ENCODE measurements at places on chromosomes 5 and 9.

- no peak for DNase-seq
These were observed 49.7 kb downstream of the PTBP3 start for GRCh38 chr9:112283582-112284253.

- DNase-seq = no peak
These were observed 34.4 kb downstream of the SHC3 start for GRCh38 chr9:89144238-89144637.

DNA sequence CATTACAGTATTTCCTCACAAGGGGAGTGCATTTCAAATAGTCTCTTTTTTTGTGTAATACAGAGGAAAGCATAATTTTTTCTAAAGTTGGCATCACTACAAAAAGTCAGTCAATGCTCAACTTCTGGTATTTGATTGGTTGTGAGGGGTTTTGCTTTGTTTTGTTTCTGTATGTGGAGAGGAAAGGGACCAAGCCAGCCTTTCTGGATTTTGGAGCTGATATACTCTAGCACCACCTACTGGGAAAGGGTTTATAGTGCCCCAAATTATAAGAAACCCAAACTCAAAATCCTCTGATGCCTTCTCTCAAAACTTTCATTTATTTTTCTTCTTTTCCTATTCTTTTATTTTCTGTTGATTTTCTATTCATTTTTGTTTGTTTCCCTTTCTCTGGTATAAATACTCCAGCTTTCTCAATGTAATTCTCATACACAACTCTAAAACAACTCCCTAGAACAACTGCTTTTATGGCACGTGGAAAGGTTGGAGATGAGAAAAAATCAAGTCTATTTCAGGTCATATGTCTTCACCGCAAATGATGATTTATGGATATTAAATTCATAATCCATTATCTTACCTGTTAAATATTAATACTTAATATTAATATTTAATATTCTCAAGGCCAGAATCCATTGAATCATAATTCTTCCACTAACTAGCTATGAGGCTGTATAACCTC lies 69.5 kb upstream of the ANXA1 start:
- peak; percentile 50 for DNase-seq

GRCh38 chr5:10669983-10670382 lies 91.1 kb downstream of the DAP start:
- no peak for DNase-seq

- peak; percentile 61 for DNase-seq
These were observed 184.3 kb downstream of the TSSK1B start for GRCh38 chr5:113250341-113250953.

DNA sequence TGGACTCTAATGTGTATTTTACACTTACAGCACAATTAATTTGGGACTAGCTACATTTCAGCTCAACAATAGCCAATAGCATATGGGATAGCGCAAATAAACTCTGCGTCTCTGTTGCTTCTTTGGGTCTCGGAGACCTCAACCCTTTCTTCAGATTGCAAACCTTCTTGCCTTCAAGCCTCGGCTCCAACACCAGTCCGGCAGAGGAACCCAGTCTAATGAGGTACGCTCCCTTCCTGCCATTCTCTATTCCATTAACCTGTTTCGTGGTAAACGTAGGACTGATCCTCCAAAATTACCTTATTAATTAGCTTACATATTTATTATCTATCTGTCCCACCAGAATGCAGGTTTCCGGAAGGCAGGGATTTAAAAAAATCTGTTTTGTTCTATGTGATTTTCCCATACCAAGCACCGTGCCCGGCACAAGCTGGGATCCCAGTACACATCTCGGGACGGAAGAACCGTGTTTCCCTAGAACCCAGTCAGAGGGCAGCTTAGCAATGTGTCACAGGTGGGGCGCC lies 525 bp upstream of the DAPK1 start:
- no peak for DNase-seq

GRCh38 chr9:88173378-88173999 lies 35.2 kb upstream of the SPATA31C2 start:
- DNase-seq = no peak

DNA sequence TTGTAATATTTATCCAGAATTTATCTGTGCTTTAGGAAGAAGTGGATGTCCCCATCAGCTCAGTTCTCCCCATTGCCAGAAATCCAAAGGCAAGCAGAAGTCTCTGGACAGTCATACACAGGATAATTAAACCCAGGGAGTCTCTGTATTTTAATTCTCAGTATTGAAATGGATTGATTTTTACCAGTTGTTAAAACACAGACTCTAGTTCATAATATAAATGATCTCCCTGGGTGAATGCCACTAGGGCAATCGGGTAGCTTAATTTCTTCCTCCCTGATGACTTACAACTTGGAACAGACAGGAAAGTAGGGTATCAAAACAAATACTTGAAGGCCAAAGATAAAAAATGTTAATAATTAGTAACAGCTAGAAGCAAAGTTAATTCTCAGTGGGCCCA lies 66.5 kb upstream of the DAP start:
- DNase-seq = no peak

DNA sequence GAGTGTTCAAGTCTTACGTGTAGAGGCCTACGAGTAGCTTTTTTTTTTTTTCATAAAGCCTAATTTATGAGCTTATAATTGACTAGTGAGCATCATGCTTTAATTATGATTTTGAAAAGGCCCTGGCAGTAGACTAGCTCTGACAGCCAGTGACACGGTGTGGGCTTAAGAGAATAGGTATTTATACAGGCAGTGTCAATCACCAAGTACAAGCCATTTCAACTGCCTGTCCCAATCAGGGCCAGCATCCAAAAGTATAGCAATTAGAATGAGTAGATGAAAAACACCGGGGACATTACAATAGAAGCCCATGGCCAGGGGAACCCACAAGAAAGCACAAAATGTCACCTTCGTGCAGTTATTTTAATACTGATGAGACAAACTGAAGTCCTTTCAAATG lies 552.8 kb downstream of the CAAP1 start:
- DNase-seq = no peak

DNA sequence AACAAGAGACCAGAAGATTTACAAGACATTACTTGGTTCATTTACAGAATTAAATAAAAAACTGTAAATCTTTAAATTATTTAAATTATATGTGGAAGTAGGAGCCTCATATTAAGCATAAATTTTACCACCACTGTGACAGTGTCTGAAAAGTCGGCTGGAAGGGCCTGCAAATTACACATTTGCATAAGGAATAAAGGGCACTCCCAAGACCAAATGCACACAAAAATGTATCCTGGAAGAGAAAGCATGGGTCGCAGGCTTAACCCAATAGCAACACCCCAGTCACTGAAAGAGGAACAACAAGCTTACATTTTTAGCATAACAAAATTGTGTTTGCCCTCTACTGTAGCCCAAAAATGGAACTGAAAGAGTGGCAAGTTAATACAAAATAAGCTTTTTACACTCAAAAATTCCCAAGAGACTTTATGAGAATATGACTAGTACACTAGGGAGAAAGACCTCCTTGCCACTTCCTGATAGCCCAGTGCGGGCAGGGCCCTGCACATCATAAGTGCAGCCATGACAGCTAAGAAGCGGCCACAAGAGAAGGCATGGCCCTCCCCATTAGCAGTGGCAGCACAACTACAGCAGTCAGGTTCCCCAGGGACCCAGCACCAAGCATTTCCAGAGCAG lies 482.0 kb downstream of the DTWD2 start:
- no peak for DNase-seq

DNA sequence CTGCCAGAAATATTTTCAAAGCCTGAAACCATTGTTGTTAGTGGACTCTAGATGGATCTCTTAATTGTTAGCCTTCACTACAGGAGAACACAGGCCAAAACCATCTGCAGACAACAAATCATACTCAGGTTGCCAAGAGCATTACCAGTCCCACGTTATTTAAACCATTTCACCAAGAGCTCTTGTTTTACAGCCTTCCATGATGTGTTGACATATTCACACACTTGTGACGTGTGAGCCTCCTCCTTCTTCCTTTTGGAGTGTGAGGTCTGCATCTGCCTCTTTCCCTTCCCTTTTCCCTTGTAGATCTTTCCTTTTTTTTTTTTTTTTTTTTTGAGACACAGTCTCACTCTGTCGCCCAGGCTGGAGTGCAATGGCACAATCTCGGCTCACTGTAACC lies 279.0 kb downstream of the AUH start:
- DNase-seq = no peak

- no peak for DNase-seq
These were observed 1194.6 kb upstream of the WWC1 start for GRCh38 chr5:167096816-167097215.

- DNase-seq = no peak
These were observed 3.6 kb upstream of the CCNJL start for GRCh38 chr5:160315968-160316367.

DNA sequence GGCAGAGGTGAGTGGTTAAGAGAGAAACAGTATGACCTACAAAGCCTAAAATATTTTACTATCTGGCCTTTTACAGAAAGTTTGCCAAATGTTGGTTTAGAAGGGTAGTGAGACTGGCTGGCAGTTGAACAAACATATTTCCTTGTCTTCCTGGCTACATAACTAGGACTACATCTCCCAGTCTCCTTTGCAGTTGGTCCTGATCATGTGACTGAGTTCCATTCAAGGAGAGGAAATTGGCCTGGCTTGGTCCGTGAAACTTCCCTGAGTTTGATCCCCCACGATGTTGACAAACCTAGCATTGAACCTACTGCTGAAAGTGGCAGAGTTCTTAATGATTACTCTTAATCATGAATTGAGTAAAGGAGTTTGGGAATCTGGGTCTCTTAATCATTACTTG lies 280.8 kb downstream of the SLIT3 start:
- no peak for DNase-seq

DNA sequence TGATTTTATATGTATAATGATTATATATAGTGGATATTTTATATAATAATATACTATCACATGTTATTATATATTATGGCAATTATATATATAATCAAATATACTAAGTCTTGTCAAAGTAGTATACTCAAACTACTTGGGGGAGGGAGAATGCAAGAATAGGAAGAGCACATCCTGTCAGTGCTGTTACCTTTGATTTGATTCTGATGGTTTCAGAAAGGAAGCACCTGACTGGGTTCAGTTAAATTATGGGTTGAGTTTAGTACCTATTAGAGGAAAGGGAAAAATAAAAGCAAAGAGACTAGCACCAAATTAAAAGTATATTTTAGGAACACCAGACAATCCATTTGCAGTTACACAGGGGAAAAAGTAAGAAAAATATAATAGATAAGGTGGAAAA lies 107.6 kb downstream of the GRIA1 start:
- no peak for DNase-seq

GRCh38 chr5:40955313-40955712 lies 46.0 kb downstream of the C7 start:
- DNase-seq = no peak

DNA sequence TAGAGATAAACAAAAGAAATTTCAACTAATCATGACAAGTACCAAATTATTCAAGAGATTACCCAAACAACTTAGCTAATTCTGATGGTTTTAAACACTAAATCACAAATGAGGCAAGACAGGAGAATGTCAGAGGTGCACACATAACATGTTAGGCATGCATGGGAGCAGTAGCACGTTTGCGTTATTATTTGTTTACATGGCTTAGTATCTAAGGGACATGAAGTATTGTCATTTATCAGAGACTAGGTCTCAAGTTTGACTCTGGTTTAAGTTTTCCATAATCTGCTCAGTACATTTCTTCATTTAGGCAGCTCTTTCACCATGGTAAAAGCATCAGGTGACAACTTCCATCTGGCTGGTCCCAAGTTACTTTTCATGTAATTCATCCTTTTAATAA lies 244.1 kb upstream of the TNC start:
- peak; percentile 36 for DNase-seq

DNA sequence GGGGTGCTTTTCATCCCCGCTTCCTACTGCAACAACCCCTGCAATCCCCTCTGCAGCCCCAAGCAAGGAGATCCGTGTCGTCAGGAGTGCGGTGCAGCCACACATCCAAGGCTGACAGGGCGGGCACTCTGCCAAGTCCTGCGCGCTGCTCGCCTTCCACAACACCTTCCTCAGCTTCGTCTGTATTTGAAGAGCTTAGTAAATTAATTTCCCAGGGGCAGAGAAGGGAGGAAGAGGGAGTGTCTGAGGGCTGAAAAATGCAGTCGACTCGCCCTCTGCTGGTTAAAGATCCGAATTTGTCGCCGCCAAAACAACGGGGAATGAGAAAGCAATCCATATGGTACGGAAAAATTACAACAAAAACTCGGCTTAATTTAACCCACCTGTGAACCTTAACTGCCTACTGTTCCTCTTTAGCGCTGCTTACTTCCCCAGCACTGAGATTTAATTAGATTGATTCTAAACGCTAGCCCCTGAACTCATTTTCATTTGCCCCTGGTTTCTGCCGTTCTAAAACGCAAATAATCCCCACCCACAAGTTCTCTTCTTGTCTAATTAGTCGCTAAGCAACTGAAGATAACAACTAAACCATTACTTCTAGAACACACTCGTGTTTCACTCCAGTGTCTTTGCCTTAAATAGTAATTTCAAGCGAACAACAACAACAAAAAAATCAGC lies 10.9 kb upstream of the PCDHB1 start:
- DNase-seq = peak; percentile 11

DNA sequence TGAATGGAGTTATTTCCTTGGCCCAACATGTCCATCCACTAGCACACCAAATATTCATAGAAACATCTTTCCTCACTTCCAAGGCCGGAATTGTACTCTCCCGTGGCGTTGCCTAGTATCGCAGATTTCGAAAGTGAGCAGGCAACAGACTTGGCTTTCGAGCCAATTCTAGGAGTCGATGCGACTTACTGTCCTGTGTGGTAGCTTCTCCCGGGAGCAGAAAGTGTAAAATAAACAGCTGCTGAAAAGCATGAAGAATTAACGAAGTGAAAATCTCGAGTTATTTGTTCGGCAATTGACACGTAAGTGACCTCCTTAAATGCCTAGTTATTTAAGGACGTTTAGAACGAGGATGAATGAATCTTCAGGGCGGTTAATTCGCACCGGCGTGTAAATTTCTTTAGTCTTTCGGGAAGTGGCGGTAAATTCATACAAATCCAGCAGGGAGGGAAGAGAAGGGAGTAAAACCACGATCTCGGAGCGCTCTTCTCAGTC lies 449 bp upstream of the PCSK5 start:
- DNase-seq = no peak

- no peak for DNase-seq
These were observed 19.7 kb downstream of the SLC9A3 start for GRCh38 chr5:504326-505154.

- no peak for DNase-seq
These were observed 113.8 kb downstream of the WDR70 start for GRCh38 chr5:37492778-37493555.

GRCh38 chr9:93452710-93453046 lies 703 bp downstream of the FAM120AOS start:
- DNase-seq = no peak

- no peak for DNase-seq
These were observed 79.3 kb upstream of the PTGER4 start for GRCh38 chr5:40600383-40600782.

GRCh38 chr9:118038713-118039112 lies 334.5 kb downstream of the TLR4 start:
- DNase-seq = no peak

- no peak for DNase-seq
These were observed 10.1 kb upstream of the EFNA5 start for GRCh38 chr5:107680799-107681198.
